ENCODE measurements at places on chromosomes 5 and 9. TPM values are rescaled to one million over a fixed set of nuclear protein-coding genes. Genes with fewer than 3 reads are reported as not detected.

GRCh38 chr5:16550316-16550952 is 66.4 kb downstream of the RETREG1 start:
- H3K4me1 ChIP-seq, result no peaks in the 10 kb centered on the region
- no peak overlapping the region for H3K4me3 ChIP-seq
- peak; percentile 23 for DNase-seq
- H3K36me3 ChIP-seq, result no peaks in the 10 kb centered on the region
- H3K27me3 ChIP-seq, result peaks cover 4% of the 10 kb centered on the region

SPEF2 gene
- 0.28 TPM for polyA plus RNA-seq

PCDHB13 gene
- polyA plus RNA-seq, result 0.64 TPM

DNA sequence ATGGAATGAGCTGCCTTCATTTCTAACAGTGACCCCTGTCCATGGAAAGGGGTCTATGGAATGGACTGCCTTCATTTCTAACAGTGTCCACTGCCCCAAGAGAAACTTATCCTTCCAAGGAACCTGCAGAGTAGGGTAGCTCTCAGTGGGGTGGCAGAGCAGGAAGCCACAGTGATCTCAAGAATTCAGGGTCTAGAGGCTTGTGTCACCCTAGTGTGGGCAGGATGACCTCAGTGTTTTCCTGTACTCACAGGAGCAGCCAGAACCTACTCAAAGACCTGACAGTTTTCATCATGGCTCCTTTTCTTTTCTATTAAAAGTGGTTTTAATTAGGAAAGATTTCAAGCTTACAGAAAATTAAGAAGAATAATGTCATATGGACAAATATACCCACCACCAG is 27.5 kb downstream of the SEC61B start:
- no peak for DNase-seq
- no peaks in the 10 kb centered on the region for H3K36me3 ChIP-seq
- no peaks in the 10 kb centered on the region for H3K27me3 ChIP-seq
- no peaks in the 10 kb centered on the region for H3K4me1 ChIP-seq

GRCh38 chr5:72938206-72938605 is 17.6 kb upstream of the FCHO2 start:
- H3K27ac ChIP-seq, result peak overlapping the region; percentile 25
- H3K4me3 ChIP-seq, result no peak overlapping the region
- H3K27me3 ChIP-seq, result no peaks in the 10 kb centered on the region
- DNase-seq, result peak; percentile 48
- peaks cover 17% of the 10 kb centered on the region for H3K4me1 ChIP-seq

GRCh38 chr5:135833961-135834638 is 363 bp upstream of the SLC25A48 start:
- no peak overlapping the region for H3K4me3 ChIP-seq
- no peaks in the 10 kb centered on the region for H3K36me3 ChIP-seq
- no peaks in the 10 kb centered on the region for H3K4me1 ChIP-seq
- H3K27me3 ChIP-seq, result peaks cover 12% of the 10 kb centered on the region
- no peak overlapping the region for H3K27ac ChIP-seq

DNA sequence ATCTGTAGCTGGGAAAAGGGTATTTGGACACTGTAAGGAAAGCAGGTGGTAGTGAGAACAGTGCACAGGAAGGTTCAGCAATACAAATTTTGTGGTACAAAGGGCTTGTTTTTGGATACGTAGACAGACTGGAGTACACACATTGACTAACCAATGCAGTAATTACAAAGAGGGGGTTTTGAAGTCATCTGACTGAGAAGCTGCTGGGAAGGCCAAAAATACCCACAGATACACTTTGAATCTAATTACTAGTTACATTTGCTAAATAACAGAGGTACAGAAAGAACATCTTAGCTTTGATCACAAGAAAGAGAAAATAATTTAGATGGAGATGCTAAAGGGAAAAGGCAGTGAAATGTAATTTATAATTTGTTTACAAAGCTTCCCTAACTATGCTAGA is 45.9 kb downstream of the PKD2L2 start:
- peaks cover 3% of the 10 kb centered on the region for H3K36me3 ChIP-seq
- no peak overlapping the region for H3K4me3 ChIP-seq
- H3K4me1 ChIP-seq, result no peaks in the 10 kb centered on the region
- no peak overlapping the region for H3K27ac ChIP-seq
- DNase-seq, result no peak

DNA sequence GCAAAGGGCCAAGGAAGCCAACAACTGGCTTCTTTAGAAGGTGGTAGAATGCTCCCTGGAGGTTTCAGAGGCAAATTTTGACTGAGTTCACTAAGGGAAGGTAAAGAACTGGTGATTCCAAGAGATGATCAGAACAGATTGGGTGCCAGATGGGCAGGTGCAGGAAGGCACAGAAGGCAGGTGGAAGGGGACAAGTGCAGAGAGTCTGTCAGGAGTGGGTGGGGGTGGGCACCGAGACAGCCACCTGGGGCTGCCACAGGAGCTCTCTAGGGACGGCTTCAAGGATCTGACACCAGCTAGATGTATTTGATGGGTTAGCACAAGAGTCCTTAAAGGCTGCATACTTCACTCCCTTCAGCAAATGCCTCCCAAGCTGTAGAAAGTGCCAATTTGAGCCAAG is 207.3 kb downstream of the PTTG1 start:
- H3K4me1 ChIP-seq, result no peaks in the 10 kb centered on the region
- no peak overlapping the region for H3K27ac ChIP-seq
- no peaks in the 10 kb centered on the region for H3K36me3 ChIP-seq

- no peaks in the 10 kb centered on the region for H3K36me3 ChIP-seq
- H3K27ac ChIP-seq, result no peak overlapping the region
- no peak for DNase-seq
- no peak overlapping the region for H3K4me3 ChIP-seq
- no peaks in the 10 kb centered on the region for H3K27me3 ChIP-seq
Observed at GRCh38 chr9:131889437-131890251, 149.8 kb upstream of the RAPGEF1 start.

CCNO gene
- polyA plus RNA-seq, result 0.60 TPM

GRCh38 chr5:18749763-18750162 is 1115.5 kb downstream of the TAF11L14 start:
- no peak overlapping the region for H3K4me3 ChIP-seq
- H3K27ac ChIP-seq, result no peak overlapping the region
- no peaks in the 10 kb centered on the region for H3K4me1 ChIP-seq
- no peaks in the 10 kb centered on the region for H3K36me3 ChIP-seq
- DNase-seq, result no peak

PDCD1LG2 gene
- polyA plus RNA-seq, result 7.9 TPM

FOXD4 gene
- 0.07 TPM for polyA plus RNA-seq

DNA sequence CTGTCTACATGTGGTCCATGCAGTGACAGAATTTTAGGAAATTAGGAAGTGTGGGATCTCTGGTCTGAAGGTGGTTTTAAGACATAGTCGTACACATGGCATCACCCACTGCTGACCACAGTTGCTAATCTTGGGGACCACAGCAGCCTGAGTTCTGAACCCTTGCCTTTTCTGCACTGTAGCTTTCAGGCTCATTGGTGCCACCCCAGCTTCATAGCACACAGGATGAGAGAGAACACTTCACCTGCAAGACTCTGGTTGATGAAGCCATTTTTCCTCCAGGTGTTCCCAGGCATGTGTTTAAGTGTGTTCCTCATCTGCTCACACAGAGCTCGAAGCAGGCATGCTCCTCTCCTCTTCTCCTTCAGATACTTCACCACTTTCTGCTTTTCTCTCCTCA is 68.2 kb upstream of the S1PR3 start:
- no peak overlapping the region for H3K27ac ChIP-seq
- H3K4me1 ChIP-seq, result no peaks in the 10 kb centered on the region
- H3K36me3 ChIP-seq, result no peaks in the 10 kb centered on the region
- no peak for DNase-seq

CDC20B gene
- 0.22 TPM for polyA plus RNA-seq

DNA sequence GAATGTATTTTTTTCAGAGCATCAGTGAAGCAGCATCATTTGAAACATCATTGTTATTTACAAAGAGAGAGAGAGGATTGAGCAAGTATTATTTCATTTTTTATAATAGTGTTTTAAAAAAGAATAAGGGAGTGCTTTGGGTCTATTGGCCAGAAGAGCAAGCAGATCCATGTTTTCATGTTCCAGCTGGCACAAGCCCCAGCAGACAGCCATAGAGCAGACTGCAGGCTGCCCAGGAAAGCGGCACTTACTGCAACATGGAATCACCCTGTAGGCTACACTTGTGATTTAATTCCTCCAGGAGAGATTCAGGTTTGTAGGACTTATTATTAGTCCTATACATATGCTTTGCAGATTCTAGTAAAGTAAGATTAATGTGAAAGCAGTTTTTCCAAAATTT is 407.0 kb upstream of the GRAMD2B start:
- no peaks in the 10 kb centered on the region for H3K4me1 ChIP-seq

DNA sequence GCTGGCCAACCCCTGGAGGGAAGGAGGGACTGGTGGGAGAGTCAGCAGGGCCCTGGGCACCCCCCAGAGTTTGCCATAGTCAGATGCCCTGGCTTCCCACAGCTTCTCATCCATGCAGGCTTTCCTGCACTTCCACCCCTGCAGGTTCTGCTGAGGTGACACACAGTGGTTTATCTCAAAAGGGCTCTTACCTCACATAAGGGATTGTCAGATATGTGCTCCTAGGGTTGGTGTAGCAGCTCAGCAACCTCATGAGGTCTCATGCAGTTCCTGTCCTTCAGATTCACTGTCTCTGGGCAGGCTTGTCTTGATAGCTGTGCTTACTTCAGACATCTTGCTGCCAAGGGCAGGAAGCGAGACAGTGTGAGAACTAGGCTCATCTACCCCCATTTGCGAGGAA is 143.4 kb downstream of the KDM4C start:
- no peak overlapping the region for H3K27ac ChIP-seq
- no peak overlapping the region for H3K4me3 ChIP-seq
- no peak for DNase-seq
- H3K36me3 ChIP-seq, result no peaks in the 10 kb centered on the region

NR2F1-AS1 gene
- polyA plus RNA-seq, result 2.7 TPM

GRCh38 chr5:171310212-171310818 is 1.3 kb downstream of the TLX3 start:
- peaks cover 2% of the 10 kb centered on the region for H3K4me1 ChIP-seq
- DNase-seq, result no peak
- no peak overlapping the region for H3K4me3 ChIP-seq

DNA sequence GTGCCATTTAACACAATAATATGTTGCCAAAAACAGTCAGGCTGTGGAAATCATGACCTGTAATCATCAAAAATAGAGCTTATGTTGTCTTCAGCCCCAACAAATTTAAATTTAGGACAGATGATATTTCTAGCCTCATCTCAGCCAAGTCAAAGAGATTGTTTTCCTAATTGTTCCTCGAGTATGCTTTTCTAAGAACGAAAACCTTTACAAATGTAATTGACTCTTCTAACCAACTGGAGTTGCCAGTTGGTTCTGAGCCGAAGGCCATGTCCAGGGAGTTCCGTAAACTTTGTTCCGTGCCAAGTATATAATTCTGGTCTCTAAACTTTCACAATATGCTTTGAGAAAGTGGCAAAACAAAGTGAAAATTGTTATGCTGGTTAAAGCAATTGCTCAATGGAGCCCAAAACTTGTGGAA is 160.8 kb downstream of the CEMIP2 start:
- no peaks in the 10 kb centered on the region for H3K36me3 ChIP-seq
- H3K4me3 ChIP-seq, result no peak overlapping the region
- H3K27ac ChIP-seq, result no peak overlapping the region
- DNase-seq, result no peak
